ENCODE measurements at places on chromosomes 16 and 17.

DNA sequence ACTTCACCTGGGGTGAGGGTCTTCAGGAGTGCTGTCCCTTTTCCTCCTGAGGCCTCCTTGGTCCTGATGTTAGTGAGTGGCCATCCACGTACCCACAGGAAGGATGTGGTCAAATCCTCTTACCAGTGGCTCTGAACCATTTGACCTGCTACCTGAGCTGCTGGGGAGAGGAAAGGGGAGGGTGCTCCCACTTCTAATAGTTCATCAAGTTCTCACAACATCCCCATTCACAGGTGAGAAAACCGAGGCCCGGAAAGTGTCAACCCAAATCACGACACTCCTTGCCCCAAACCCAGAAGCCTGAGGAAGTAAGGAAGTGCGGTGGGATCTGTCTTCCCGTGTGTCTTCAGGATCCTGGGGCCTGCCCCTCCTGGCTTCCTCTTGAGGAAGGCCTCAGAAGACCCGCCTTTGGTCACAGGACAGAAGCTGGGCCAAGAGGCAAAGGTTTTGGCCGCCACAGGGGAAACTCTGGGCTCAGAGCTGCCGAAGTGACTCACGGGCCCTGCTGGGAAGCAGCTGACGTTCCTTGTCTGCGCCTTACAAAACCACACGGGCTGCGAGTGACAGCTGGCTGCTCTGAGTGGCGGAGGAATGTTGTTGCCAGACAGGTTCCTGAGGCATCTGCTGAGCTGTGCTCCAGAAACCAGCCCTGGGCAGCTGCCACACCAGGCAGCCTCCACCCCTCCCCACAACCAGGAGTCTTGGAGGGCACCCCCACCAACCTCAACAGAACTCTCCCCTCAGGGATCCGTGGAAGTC lies 13.9 kb upstream of the KIFC3 start:
- DNase-seq = peak; percentile 93

DNA sequence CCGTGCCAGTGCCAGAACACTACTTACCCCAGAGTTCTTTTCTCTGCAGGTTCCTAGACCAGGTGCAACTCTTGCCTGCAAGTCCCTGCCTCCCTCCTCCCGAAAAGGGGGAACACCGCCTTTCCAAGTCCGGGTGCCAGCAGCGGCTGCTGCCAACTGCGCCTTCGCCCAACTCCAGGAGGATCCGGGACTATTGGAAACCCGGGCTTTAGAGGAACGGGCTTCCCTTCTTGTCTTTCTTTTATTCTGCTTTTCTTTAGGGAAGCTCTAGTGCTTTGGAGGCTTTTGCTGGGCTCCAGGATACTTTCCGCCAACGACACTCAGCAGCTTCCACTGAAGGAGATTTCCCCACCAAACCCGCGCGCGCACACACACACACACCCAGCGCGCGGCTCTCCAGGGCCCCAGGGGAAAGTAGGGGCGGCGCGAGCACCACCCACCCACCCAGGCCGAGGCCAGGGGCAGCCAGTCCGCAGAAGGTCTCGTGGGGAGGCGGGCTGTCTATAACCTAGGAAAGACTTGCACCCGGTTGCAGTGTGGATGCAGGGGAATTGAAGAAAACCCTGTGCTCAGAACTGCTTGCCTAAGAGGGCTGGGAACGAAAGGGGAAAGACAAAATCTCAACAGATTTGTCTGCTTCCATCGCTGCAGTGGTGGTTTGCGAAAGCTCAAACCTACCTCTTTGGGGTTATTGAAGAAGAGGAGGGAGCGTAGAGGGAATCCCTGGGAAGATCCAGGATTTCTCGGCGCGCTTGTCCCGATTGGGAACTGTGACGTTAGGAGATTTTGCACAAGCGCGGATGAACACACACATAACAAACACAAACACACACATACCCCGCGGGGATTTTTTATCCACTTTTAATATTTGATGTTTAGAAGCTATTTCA lies 977 bp upstream of the CA10 start:
- DNase-seq = no peak

- DNase-seq = peak; percentile 94
These were observed 85.2 kb downstream of the FTO start for GRCh38 chr16:53789137-53789536.

- DNase-seq = peak; percentile 60
These were observed 28.8 kb downstream of the ZCCHC14 start for GRCh38 chr16:87463722-87464690.

DNA sequence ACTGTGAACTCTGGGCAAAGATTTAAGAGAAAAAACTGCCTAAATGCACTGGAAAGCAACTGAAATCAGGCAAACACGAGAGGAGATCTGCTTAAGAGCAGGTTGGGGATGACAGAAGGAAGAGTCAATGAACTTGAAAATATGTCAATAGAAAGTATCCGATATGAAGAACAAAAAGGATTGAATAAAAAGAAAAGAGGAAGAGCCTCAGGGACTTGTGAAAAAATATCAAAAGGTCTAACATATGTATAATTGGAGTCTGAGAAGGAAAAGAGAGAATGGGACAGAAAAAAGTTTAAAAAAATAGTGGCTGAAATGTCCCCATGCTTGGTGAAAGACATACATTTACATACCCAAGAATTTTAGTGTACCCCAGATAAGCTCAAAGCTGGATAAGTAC lies 195.5 kb downstream of the COPRS start:
- DNase-seq = no peak

GRCh38 chr16:54063279-54063773 lies 223.3 kb downstream of the IRX3 start:
- no peak for DNase-seq

GRCh38 chr17:14310101-14310500 lies 9.2 kb downstream of the HS3ST3B1 start:
- no peak for DNase-seq

GRCh38 chr17:73027130-73027741 lies 65.3 kb downstream of the SLC39A11 start:
- peak; percentile 87 for DNase-seq
